ENCODE measurements at places on chromosomes 1 and 21. TPM values are rescaled to one million over a fixed set of nuclear protein-coding genes. Genes with fewer than 3 reads are reported as not detected.

L1TD1 gene
- total RNA-seq: not detected

CERS2 gene
- 86.2 TPM for total RNA-seq

PTGFR gene
- total RNA-seq: 15.5 TPM

RBM8A gene
- total RNA-seq: 98.9 TPM

SLC1A7 gene
- 2.4 TPM for total RNA-seq

FOXD3 gene
- not detected for total RNA-seq

All from bronchial smooth muscle cell (primary cell).